Placental pericyte (primary cell): ENCODE measurements at places on chromosomes 7 and 10. TPM values are rescaled to one million over a fixed set of nuclear protein-coding genes. Genes with fewer than 3 reads are reported as not detected.

The PODXL gene
- total RNA-seq, result 0.88 and 34.9 TPM in 2 replicates

The ABCA13 gene
- under 0.01 and 1.3 TPM in 2 replicates for total RNA-seq

The SMO gene
- 1.3 and 4.2 TPM in 2 replicates for total RNA-seq

The ADRB1 gene
- total RNA-seq, result not detected in 2 replicates

The OPN4 gene
- not detected in 2 replicates for total RNA-seq

The PLEKHS1 gene
- total RNA-seq, result under 0.01 TPM in 1 of 2 replicates, not detected in the other

The HTR5A gene
- total RNA-seq, result not detected in 2 replicates

The CPA1 gene
- 1.8 TPM in 1 of 2 replicates, not detected in the other for total RNA-seq

The EVX1 gene
- not detected in 2 replicates for total RNA-seq

The KIAA1217 gene
- total RNA-seq, result under 0.01 and 2.0 TPM in 2 replicates

The ZNF804B gene
- not detected in 2 replicates for total RNA-seq

The PRPS1L1 gene
- total RNA-seq, result not detected in 2 replicates

The INA gene
- total RNA-seq, result 0.66 and 3.7 TPM in 2 replicates

The SERPINE1 gene
- 1,212 and 2,489 TPM in 2 replicates for total RNA-seq

The EMX2 gene
- 0.22 and 0.57 TPM in 2 replicates for total RNA-seq

The OR6B1 gene
- not detected in 2 replicates for total RNA-seq
